Colonic mucosa (tissue), 4 donors: ENCODE measurements at places on chromosomes 2 and 18. TPM values are rescaled to one million over a fixed set of nuclear protein-coding genes. Genes with fewer than 3 reads are reported as not detected.

DNA sequence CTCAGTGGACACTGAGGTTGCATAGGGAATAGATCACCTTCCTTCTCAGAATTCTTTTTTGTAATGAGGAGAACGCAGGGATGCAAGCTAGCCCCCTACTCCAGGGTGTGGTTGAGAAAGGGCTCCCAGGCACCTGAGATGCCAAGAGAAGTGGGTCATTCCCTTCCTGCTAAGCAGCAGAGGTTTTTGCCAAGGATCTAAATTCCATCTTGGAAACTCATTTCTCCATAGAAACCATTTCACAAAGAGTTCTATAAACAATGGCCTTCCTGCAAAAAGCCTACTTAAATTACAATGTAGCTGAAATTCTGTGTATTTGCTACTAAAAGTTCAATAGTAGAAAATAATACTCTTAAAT lies 3.7 kb upstream of the PPP3R1 start:
- no peak overlapping the region for H3K27ac ChIP-seq
- H3K27me3 ChIP-seq: no peaks in the 10 kb centered on the region
- no peak for DNase-seq
- no peaks in the 10 kb centered on the region for H3K4me1 ChIP-seq
- H3K36me3 ChIP-seq: no peaks in the 10 kb centered on the region

DNA sequence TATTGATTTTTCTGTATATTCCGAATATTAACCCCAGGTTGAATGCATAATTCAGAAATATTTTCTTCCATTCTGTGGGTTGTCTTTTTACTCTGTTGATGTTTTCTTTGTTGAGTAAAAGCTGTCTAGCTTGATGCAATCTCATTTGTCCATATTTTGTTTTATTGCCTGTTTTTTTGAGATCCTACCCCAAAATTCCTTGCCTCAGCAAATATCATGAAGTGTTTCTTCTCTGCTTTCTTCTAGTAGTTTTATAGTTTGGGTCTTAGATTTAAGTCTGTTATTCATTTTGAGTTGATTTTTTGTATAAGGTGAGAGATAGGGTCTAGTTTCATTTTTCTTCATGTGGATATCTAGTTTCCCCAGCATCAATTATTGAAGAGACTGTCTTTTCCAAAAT lies 467.9 kb upstream of the GCFC2 start:
- no peaks in the 10 kb centered on the region for H3K4me1 ChIP-seq
- no peak overlapping the region for H3K4me3 ChIP-seq
- no peaks in the 10 kb centered on the region for H3K36me3 ChIP-seq
- no peak for DNase-seq
- no peaks in the 10 kb centered on the region for H3K27me3 ChIP-seq
- no peak overlapping the region for H3K27ac ChIP-seq

- DNase-seq: no peak
- H3K27me3 ChIP-seq: no peaks in the 10 kb centered on the region
- no peak overlapping the region for H3K27ac ChIP-seq
- no peak overlapping the region for H3K4me3 ChIP-seq
Observed at GRCh38 chr18:42864876-42865275, 250.6 kb downstream of the RIT2 start.

DNA sequence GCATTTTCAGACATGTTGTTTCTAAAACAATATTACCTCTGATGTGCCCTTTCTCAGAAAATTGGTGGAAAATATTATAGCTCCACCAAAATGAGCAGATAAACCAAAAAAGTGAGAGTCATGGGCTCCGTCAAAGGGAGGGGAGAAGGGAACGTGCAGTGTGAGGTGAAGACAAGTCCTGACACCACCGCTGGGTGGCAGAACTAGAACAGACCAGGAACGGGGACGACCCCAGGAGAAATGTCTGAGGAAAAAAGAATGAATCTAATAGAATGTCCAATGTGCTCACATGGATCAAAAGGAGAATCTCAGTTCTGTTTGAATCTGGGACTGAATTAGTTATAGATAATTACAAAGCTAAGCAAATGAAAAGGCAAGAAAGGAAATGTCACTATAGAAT lies 22.6 kb upstream of the BCL2 start:
- H3K4me3 ChIP-seq: no peak overlapping the region
- no peak overlapping the region for H3K27ac ChIP-seq
- no peaks in the 10 kb centered on the region for H3K36me3 ChIP-seq
- no peaks in the 10 kb centered on the region for H3K4me1 ChIP-seq
- no peak for DNase-seq
- no peaks in the 10 kb centered on the region for H3K27me3 ChIP-seq

Gene SP140L
- total RNA-seq: 14.4 TPM

DNA sequence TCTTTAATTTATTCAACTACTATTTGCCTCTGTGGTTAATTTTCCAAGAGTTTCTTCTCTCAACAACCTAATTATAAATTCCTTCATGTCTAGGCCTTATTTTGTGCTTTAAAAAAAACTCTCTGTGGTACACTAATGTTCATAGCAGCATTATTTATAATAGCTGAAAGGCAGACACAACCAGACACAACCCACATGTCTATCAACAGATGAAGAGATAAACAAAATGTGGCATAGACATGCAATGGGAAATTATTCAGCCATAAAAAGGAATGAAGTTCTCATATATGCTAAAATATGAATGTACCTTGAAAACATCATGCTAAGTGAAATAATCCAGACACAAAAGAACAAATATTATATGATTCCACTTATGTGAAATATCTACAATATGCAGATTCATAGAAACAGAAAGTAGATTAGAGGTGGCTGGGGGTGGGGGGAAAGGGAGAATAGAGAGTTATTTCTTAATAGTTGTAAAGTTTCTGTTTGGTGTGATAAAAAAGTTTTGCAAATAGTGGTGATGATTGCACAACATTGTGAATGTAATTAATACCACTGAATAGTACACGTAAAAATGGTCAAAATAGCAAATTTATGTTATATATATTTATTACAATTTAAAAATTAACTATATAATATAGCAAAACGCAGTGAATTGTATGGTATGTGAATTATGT lies 28.1 kb upstream of the RASGRP3 start:
- H3K36me3 ChIP-seq: no peaks in the 10 kb centered on the region
- H3K4me1 ChIP-seq: no peaks in the 10 kb centered on the region
- H3K27ac ChIP-seq: no peak overlapping the region
- no peak for DNase-seq

DNA sequence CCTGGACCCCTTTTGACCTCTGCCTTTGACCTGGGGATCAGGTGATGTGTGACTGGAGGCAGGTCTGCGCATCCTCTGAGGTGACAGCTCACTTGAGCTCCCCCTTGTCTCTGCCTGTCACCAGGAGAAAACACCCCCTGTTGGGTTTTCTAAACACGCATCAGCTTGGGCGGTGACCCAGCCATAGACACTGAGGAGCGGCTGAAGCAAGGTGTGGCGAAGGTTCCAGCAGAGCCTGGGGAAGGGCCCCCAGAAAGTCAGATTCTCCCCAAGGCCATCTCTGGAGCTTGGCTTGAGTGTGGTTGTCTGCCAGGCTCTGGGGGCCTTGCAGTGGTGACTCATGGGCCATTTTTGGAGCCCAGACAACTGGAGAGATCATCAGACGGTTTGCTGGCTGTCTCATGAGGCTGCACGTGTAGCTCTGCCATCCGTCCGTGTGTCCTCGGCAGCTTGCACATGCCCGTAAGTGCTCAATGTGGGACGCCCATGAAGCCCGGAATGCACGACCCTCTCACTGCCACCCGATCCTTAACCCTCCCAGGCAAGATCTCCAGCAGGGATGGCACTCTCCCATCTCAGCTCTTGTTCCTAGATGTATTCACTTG lies 29.4 kb downstream of the SIX3 start:
- H3K36me3 ChIP-seq: no peaks in the 10 kb centered on the region
- no peaks in the 10 kb centered on the region for H3K27me3 ChIP-seq
- DNase-seq: no peak
- no peak overlapping the region for H3K4me3 ChIP-seq

Gene DCAF17
- total RNA-seq: 9.7 TPM

DNA sequence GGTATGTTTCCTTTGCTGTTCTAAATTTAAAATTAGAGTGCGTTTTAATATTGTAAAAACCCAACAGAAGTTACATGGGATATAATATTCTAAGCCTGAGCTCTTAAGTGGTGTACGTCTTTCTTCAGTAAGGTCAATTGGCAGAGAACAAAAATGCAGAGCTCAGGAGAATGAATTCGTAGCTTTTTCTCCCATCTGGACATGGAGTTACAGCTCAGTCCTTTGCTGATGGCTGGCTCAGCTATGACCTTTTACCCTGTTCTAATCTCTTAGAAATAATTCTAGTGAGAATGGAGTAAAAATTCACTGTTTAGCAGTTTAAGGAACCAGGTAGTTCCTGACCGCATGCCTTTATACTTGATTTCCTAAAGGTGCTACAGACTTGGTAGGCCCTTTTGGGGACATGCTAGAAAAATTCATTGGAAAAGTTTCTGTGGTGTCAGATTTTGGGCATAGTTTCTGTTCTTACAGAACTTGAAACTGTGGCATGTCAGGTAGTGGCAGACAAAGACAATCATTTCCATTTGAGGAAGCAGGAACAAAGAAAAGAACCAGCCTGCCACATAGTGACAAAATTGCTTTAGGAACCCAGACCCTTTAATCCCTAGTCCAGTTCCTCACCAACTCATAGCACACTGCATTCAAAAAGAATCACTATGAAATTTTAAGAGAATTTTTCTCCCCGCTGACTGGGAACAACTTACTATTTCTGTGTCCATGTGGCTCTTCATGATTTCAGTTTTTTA lies 566.8 kb upstream of the ZNF804A start:
- H3K27me3 ChIP-seq: no peaks in the 10 kb centered on the region
- H3K4me1 ChIP-seq: no peaks in the 10 kb centered on the region
- H3K36me3 ChIP-seq: no peaks in the 10 kb centered on the region
- DNase-seq: no peak
- no peak overlapping the region for H3K27ac ChIP-seq

DNA sequence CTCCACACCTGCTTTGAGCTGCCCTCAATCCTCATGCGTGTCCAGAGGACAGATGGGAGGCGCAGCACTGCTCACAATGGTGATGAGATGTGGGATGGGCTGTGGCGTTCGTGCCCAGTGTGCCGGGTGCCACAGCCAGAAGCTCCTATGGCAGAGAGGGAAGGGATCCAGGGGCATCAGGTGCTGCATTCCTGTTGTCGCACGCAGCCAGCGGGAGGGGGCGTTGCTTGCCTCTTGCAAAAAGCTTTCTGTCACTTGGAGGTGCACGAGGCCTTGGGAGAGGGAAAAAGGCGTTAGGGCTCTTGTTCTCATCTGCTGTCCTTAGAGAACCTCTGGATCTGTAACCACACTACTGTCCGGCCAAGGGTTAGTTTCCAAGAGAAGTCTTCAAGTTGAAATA lies 29.2 kb upstream of the ALLC start:
- no peak overlapping the region for H3K27ac ChIP-seq
- no peak overlapping the region for H3K4me3 ChIP-seq
- H3K4me1 ChIP-seq: no peaks in the 10 kb centered on the region
- H3K27me3 ChIP-seq: no peaks in the 10 kb centered on the region
- no peaks in the 10 kb centered on the region for H3K36me3 ChIP-seq
- DNase-seq: no peak

Gene VWC2L
- not detected for total RNA-seq

- DNase-seq: no peak
- H3K27ac ChIP-seq: no peak overlapping the region
Observed at GRCh38 chr2:240449764-240450531, 14.5 kb downstream of the GPC1 start.

Gene SIX3
- total RNA-seq: not detected

Gene KCNS3
- 17.5 TPM for total RNA-seq

GRCh38 chr18:50283469-50284209 lies 2.3 kb upstream of the MBD1 start:
- no peak overlapping the region for H3K27ac ChIP-seq
- no peaks in the 10 kb centered on the region for H3K27me3 ChIP-seq
- no peak for DNase-seq
- no peak overlapping the region for H3K4me3 ChIP-seq
- no peaks in the 10 kb centered on the region for H3K36me3 ChIP-seq

DNA sequence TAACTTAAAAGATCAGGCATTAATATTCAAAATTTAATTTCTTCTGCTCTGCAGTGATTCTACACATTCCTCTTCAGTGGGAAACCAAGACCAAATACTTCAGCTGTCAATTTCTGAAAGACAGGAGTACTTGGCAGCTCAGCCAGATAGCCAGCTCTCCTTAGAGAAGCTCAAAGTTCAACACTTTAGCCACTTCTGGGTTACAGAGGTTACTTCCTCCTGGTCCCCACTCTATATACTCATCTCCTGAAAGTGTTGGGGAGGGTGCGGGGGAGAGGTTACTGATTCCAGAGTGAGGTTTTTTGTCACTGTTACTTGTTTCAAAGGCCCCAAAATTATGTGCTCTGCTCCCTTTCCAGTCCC lies 4.1 kb downstream of the CYTIP start:
- DNase-seq: peak; percentile 62
- no peaks in the 10 kb centered on the region for H3K4me1 ChIP-seq
- peak overlapping the region; percentile 73 for H3K27ac ChIP-seq
- no peaks in the 10 kb centered on the region for H3K36me3 ChIP-seq
- H3K4me3 ChIP-seq: peak overlapping the region; percentile 17

DNA sequence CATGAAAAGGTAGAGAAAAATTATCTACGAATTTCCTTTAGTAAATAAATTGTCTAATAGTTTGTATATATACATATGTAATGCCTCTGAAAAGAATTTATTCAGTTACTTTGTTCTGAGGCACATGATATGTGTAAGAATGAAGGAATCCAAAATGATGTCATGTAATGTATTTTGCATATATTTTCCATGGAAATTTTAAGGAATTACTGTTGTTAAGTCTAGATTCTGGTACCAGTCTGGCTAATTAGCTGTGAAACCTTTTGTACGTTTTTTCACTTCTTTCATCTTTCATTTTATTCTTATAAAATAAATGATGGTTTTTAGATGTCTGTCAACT lies 12.3 kb downstream of the YIPF4 start:
- no peak overlapping the region for H3K27ac ChIP-seq
- H3K27me3 ChIP-seq: no peaks in the 10 kb centered on the region
- no peak for DNase-seq
- no peak overlapping the region for H3K4me3 ChIP-seq
- H3K4me1 ChIP-seq: peaks cover 5% of the 10 kb centered on the region
- no peaks in the 10 kb centered on the region for H3K36me3 ChIP-seq

DNA sequence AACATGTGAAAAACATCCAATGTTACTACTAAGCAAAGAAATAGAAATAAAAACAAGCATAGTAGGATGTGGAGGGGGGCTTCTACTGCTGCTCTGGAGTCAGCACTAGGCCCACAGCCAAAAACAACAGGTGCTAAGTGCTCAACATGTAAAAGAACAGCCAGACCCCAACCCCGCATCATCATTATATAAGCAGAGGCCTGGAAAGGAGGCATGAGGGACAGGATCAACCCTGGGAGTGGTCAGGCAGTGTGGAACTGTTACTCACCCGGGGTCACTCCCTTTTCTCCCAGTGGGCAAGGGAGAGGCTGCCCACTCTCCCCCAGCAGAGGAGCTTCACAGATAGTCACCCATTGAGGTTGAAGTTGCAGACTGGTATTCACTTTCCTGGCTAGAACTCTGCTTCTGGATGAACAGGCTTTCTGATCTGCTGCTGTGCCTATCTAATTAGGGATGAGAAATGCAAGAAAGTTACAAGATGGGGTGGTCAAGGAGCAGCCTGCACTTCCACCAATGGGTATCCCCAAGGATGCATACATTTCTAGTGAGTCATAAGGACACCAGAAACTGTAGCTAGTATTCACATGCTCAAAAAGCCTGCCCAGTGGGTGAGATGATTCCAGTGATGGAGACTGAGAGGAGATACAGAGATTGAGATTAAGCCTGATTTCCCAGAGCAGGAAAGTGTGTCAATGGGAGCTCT lies 480.1 kb upstream of the TCF4 start:
- H3K4me3 ChIP-seq: no peak overlapping the region
- no peak for DNase-seq
- H3K36me3 ChIP-seq: no peaks in the 10 kb centered on the region
- H3K4me1 ChIP-seq: no peaks in the 10 kb centered on the region

Gene GKN2
- total RNA-seq: not detected
